Uterus (tissue), 4 donors: ENCODE measurements at places on chromosomes 7 and 10. TPM values are rescaled to one million over a fixed set of nuclear protein-coding genes. Genes with fewer than 3 reads are reported as not detected.

GRCh38 chr7:74093671-74094223, 10.1 kb downstream of the LIMK1 start:
- H3K27ac ChIP-seq, result peak overlapping the region; percentile 32
- H3K4me3 ChIP-seq, result no peak overlapping the region
- peaks cover 6% of the 10 kb centered on the region for H3K4me1 ChIP-seq
- peak; percentile 29 for DNase-seq
- no peaks in the 10 kb centered on the region for H3K27me3 ChIP-seq

DNA sequence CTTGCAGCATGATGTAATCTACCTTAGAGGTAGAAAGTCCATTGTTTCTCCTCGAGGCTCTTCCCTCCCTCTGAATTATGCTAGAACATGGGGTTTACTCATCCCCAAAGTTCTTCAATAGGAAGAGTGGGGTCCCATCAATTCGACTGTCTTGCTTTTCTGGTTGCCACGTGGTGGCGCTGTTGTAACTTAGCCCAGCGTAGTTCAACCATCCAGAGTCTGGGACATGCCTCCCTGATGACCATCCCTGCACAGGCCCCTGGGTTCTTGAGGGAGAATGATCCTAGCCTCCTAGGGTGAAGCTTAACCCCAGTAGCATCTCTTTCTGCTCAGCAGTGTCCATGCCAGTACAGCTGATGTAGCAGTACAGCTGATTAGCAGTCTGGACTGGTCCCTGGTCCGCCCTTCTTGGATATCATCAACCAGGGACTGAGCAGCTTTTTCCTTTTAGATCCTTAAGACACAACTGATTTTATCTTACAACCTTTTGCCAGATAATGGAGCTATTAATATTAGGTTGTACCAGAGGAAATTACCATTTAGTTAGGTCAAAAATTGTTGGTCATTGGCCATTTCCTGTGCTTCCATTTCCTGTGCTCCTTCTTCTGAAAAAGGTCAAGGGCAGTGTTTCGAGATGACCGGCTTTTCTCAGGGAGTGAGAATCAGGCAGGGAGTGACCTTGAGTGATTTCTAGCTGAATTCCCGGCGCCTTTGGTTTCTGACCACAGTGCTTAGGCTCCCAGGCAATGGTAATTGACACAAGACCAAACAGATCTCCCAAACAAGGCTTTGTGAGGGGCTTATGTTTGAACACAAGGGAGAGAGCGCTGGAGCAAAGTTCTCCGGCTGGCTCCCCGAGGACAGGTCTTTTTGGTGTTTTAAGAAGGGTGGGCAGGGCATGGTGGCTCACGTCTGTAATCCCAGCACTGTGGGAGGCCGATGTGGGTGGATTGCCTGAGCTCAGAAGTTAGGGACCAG, 65.4 kb downstream of the TACC2 start:
- H3K4me3 ChIP-seq, result no peak overlapping the region
- no peaks in the 10 kb centered on the region for H3K27me3 ChIP-seq
- H3K36me3 ChIP-seq, result no peaks in the 10 kb centered on the region

- no peak for DNase-seq
- H3K27me3 ChIP-seq, result no peaks in the 10 kb centered on the region
- peak overlapping the region; percentile 51 for H3K4me3 ChIP-seq
- no peaks in the 10 kb centered on the region for H3K4me1 ChIP-seq
- H3K36me3 ChIP-seq, result no peaks in the 10 kb centered on the region
Observed at GRCh38 chr7:129187681-129188371, 607 bp upstream of the SMO start.

- H3K36me3 ChIP-seq, result no peaks in the 10 kb centered on the region
- no peak overlapping the region for H3K27ac ChIP-seq
- no peaks in the 10 kb centered on the region for H3K27me3 ChIP-seq
- no peaks in the 10 kb centered on the region for H3K4me1 ChIP-seq
- no peak for DNase-seq
- H3K4me3 ChIP-seq, result no peak overlapping the region
Observed at GRCh38 chr7:51255036-51255435, 61.6 kb downstream of the COBL start.

GRCh38 chr7:44962483-44963251, 16.1 kb downstream of the MYO1G start:
- no peaks in the 10 kb centered on the region for H3K36me3 ChIP-seq
- H3K27me3 ChIP-seq, result peaks cover 4% of the 10 kb centered on the region
- peak overlapping the region; percentile 29 for H3K4me3 ChIP-seq
- DNase-seq, result no peak

- no peaks in the 10 kb centered on the region for H3K36me3 ChIP-seq
- no peak overlapping the region for H3K4me3 ChIP-seq
- H3K27me3 ChIP-seq, result no peaks in the 10 kb centered on the region
- H3K4me1 ChIP-seq, result no peaks in the 10 kb centered on the region
- no peak for DNase-seq
Observed at GRCh38 chr10:130931256-130931655, 380.3 kb downstream of the TCERG1L start.

- DNase-seq, result no peak
- no peak overlapping the region for H3K4me3 ChIP-seq
- H3K27me3 ChIP-seq, result no peaks in the 10 kb centered on the region
- H3K27ac ChIP-seq, result no peak overlapping the region
- no peaks in the 10 kb centered on the region for H3K4me1 ChIP-seq
Observed at GRCh38 chr7:28815928-28816373, 142.2 kb downstream of the TRIL start.

DNA sequence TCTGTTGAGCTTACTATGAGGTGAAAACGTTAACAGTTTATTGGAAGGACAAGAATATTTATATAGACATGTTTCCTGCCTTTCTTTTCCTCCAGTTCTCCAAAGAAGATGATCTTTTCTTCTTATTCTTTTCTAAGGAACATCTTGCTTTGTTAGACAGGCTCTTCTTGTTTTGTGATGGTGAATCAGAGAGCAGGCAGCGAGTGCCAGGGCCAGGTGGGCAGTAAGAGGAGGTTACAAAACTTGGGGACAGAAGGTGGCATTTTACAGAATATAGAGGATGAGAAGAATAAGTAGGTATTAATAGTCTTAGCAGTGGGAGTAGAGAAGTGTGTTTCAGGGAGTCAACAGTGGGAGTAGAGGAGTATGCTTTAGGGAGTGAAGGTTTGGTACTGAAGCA, 223.6 kb downstream of the ARL4A start:
- no peak for DNase-seq
- H3K36me3 ChIP-seq, result no peaks in the 10 kb centered on the region
- H3K27me3 ChIP-seq, result no peaks in the 10 kb centered on the region
- H3K4me1 ChIP-seq, result no peaks in the 10 kb centered on the region
- no peak overlapping the region for H3K4me3 ChIP-seq

DNA sequence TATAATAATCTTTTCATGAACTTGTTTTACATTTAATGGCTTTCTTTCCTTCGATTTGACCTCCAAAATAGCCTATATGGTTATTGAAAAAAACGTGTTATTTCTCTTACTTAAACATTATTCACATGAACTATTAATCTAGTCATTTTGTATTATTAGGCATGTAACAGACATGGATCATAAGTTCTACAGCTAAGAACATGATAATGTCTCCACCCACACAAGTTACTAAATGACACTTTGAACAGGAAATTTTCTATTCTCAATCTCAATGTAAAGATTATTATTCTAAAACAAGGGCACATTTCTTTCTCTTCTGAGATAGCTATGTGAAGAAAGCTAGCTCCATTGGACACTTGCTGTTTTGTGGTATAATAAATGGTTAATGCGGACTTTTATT, 10.0 kb downstream of the LAMB4 start:
- H3K4me1 ChIP-seq, result no peaks in the 10 kb centered on the region
- no peak overlapping the region for H3K4me3 ChIP-seq
- no peaks in the 10 kb centered on the region for H3K27me3 ChIP-seq
- H3K36me3 ChIP-seq, result no peaks in the 10 kb centered on the region

DNA sequence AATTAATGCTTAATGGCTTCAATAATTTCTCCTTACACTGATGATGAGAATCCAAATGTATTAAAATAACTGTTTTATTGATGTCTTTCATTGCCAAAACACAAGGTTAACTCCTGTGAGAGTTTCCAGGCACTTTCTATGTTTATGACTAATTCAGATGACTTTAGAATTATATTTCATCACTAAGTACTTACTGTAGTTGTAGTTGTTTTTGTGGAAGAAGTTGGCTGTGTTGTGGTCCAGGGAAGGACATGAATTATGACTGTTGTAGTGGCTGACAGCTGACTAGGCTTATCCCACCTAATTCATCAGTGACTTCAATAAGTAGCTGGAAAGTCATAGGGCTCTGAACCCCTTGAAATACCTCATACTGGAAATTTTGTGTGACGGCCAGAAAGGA, 254.8 kb downstream of the HGF start:
- no peaks in the 10 kb centered on the region for H3K27me3 ChIP-seq
- H3K36me3 ChIP-seq, result no peaks in the 10 kb centered on the region
- no peaks in the 10 kb centered on the region for H3K4me1 ChIP-seq
- H3K27ac ChIP-seq, result no peak overlapping the region

DNA sequence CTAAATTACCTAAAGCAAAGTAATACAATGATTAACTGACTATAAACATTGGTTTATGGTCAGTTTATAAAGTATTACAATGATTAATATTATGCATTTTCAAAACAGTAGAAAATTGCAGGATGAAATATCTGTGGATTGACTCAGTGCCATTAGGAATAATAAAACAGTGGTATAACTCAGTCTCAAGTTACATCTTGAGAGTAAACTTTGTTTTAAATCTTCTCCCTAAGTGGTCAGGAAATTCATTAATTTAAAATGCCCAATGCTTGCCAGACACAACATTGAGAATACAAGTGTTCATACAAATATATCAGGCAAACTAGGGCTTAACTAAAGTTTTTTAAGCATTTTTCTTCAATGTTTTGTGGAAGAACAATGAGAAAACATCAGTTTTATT, 257.8 kb downstream of the ETV1 start:
- no peaks in the 10 kb centered on the region for H3K36me3 ChIP-seq
- H3K4me3 ChIP-seq, result no peak overlapping the region
- no peaks in the 10 kb centered on the region for H3K4me1 ChIP-seq
- no peak overlapping the region for H3K27ac ChIP-seq

DNA sequence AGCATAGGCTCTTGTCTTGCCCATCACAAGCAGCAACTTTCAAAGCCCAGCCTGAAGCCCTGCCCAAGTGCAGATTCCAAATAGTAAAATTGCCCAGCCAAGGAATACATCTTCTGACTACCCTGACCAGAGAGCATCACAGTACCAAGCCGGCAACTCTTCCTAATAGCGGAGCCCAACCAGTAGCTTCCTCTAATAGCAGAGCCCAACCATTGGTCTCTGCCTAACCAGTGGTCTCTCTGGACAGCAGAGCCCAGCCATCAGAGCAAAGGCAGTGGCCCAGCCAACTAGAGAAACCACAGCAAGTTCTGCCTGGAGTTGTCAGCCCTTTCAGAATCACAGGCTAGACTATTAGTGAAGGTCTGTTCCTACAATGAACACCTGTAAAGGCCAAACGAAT, 285.6 kb downstream of the HGF start:
- no peaks in the 10 kb centered on the region for H3K4me1 ChIP-seq
- H3K4me3 ChIP-seq, result no peak overlapping the region
- H3K27ac ChIP-seq, result no peak overlapping the region
- no peaks in the 10 kb centered on the region for H3K27me3 ChIP-seq

DNA sequence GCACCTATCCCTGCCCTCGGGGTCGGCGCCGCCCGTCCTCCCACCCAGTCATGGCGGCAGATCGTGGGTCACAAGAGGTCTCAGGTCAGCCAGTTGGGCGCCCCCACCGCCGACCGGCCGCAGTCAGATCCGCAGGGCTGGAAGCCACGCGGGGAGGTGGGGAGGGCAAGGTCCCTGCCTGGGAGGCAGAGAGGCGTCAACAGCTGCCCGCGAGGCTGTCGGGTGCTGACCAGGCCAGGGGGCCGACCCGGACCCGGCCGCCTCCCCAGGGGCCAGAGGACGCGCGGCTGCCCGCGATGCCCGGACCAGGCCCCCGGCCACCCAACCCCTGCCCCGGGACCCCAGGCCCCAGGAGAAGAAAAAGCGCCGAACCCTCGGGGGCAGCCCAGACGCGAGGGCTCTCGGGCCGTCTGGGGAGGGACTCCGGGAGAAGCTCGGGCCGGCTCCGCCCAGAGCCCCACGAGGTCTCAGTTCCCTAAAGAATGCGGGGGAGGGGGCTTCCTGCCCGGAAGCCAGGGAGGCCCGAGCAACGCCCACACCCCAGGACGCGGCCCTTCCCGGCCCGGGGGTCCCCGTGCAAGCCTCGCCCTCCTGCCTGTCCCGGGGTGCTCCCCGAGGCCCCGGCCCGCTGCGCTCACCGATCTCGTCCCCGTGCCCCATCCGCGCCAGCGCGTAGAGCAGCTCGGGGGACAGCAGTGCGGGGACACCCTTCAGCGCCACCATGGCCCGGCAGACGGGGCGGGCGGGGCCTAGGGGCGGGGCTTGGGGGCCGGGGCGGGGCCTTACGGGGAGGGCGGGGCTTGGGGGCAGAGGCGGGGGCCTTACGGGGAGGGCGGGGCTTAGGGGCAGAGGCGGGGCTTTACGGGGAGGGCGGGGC, at the start of gene FUOM:
TSS of gene FUOM (minus strand) at position 735 of the 877 bp plus-strand sequence. CDS start at position 723, 12 bp downstream.
- DNase-seq, result peak; percentile 40
- no peaks in the 10 kb centered on the region for H3K27me3 ChIP-seq
- no peaks in the 10 kb centered on the region for H3K36me3 ChIP-seq
- no peak within 1 kb of the TSS for H3K27ac ChIP-seq
- no peaks in the 10 kb centered on the region for H3K4me1 ChIP-seq

DNA sequence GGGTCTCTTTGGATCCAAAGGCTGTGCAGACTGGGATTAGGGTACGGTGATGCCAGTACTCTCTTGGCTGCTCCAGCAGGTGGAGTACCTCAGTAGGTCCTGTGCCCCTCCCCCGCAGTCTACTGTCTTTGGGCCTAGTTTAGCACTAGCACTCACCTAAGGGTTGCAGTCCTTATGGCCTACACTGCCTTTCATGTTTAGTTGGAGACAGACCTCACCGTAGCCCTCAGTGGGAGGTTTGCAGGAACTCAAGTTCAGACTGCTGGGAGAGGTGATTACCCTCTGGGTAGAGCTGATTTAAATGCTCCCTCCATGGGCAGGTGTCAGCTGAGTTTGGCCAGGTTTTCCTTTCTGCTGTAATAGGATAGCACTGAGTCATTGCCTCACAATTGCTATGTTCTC, 210.8 kb upstream of the TMEM196 start:
- H3K4me1 ChIP-seq, result no peaks in the 10 kb centered on the region
- H3K27me3 ChIP-seq, result no peaks in the 10 kb centered on the region
- H3K27ac ChIP-seq, result no peak overlapping the region
- H3K4me3 ChIP-seq, result no peak overlapping the region

GRCh38 chr10:33967606-33968120, 633.2 kb upstream of the NRP1 start:
- no peak overlapping the region for H3K27ac ChIP-seq
- no peak for DNase-seq
- H3K27me3 ChIP-seq, result no peaks in the 10 kb centered on the region

SEC24C gene
- total RNA-seq, result 50.2 TPM

ELFN1 gene
- 6.7 TPM for total RNA-seq

LYZL1 gene
- not detected for total RNA-seq

TMEM139 gene
- 11.1 TPM for total RNA-seq

UCN3 gene
- total RNA-seq, result not detected

C10orf67 gene
- not detected for total RNA-seq

SLC18A3 gene
- total RNA-seq, result 0.07 TPM

CALHM1 gene
- not detected for total RNA-seq

CCDC146 gene
- total RNA-seq, result 12.8 TPM

SCRN1 gene
- 28.9 TPM for total RNA-seq
